LoVo (cell line): ENCODE measurements at places on chromosomes 11 and 22.

GRCh38 chr22:41352058-41352457 is 29.7 kb upstream of the TEF start:
- DNase-seq: peak; percentile 31

- no peak for DNase-seq
These were observed 26.3 kb downstream of the C11orf96 start for GRCh38 chr11:43968719-43969118.

- no peak for DNase-seq
These were observed 43.8 kb downstream of the BMAL1 start for GRCh38 chr11:13321431-13321830.

DNA sequence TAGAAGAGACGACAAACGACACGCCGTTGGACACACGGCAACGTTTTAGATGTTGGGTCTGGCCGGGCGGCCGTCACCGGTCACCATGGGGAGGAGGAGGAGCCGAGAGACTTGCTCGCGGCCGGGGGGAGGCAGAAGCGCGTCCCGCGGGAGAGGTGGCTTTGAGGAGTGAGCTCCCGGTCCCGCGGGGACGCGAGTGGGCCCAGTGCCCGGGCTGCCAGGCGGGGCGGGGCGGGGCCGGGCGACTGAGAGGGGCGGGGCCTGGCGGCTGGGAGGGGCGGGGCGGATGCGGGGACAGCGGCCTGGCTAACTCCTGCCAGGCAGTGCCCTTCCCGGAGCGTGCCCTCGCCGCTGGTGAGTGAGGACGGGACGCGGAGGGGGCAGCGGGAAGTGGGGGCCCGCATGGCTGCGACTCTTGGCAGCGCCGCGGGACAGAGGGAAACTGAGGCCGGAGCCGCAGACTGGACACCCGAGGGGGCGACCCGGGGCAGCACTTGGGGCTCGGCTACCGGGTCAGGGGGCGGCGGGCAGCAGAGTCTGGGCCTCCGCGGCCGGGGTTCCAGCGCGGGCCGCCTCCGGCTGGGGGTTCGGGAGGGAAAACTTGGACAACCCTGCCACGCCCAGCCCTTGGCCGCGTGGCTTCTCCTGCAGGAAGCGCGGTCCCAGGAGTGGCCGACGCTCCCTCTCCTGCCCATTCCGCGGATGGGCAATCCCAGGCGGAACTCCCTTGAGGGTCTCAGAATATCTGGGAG is at the start of gene TSPO:
Gene TSPO (plus strand): TSS at position 309 of the 752 bp plus-strand sequence. CDS start 7,680 bp downstream, outside the sequence.
- DNase-seq: peak; percentile 69

GRCh38 chr11:18253233-18253632 is 4.8 kb upstream of the SAA2 start:
- DNase-seq: no peak

DNA sequence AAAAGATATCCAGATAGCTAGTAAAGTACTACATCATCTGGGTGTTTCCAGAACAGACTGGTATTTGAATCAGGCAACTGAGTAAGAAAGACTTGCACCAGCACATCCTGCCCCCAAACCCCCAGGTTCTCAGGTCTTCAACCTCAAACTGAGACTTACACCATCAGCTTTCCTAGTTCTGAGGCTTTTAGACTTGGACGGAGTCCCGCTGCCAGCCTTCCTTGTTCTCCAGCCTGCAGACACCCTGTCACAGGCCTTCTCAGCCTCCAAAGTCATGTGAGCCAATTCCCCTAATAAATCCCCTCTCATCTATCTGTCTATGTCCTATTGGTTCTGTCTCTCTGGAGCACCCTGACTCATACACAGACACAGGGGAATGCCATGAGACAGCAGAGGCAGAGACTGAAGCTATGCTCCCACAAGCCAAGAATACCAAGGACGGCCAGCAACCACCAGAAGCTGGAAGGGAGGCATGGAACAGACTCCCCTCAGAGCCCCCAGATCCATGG is 10.9 kb downstream of the SMCO4 start:
- DNase-seq: no peak

GRCh38 chr11:34626393-34626792 is 5.5 kb downstream of the EHF start:
- DNase-seq: no peak

DNA sequence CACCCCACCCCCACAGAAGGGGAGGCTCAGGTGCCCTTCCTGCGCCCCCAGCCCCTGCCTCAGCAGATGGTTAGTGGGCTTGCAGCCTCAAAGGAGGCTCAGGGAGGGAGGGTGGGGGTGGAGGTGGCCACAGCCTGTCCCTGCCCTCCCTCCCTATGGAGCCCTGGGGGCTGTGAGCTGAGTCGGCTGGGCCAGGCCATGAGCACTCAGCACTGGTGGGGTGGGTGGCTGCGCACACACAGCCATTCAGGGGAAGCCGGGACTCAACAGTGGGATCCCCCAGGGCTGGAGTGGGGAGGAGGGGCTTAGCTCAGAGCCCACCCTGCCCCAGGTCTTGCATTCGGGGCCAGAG is 50.2 kb downstream of the FLRT1 start:
- no peak for DNase-seq

DNA sequence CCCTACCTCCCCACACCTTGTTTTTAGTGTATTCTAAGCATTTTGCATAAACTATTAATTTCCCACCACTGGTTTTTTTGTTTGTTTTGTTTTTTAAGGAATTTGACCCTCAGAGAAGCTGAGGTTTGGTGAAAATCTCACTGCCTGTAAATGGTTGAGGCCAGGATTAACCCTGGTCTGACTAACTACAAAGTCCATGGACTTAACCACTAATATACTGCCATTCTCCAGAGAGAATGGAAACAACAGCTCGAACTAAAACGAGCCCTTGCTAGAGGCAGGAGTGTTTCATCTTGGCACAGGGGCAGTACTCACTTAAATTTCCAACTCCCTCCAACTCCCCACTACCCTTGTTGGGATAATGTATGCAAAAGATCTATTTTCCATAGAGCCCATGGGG is 3.0 kb downstream of the CTNND1 start:
- DNase-seq: no peak

DNA sequence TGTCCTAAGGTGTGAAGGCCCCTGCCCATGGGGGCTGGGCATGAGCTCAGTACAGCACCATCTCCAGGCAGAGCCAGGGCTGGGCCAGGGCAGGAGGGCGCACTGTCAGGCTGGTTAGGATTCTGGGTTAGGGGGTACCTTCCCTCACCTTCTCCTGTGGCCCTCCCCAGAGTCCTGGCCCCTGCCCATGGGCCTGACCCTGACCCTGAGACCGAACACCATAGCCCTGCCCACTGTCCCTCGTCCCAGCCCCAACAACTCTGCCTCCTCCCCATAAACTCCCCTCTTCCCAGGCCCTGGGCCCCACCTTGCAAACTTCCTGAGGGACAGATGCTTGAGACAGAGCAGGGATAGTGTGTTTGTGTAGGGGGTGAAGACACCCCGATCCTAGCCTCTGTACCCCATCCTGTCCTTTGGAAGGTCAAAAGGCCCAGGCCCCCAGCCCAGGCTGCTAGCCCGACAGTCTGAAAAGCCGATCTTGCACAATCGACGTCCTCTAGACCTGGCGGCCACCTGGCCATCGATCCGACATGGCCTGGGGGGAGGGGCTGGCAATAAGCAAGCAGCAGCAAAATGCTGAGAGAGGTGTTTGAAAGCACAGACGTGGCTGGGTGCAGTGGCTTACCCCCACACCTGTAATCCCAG is 2.7 kb upstream of the TMPRSS6 start:
- DNase-seq: no peak

- DNase-seq: no peak
These were observed 3.2 kb downstream of the TAF1D start for GRCh38 chr11:93737904-93738612.

GRCh38 chr11:35083431-35084238 is 55.3 kb upstream of the CD44 start:
- DNase-seq: peak; percentile 65

DNA sequence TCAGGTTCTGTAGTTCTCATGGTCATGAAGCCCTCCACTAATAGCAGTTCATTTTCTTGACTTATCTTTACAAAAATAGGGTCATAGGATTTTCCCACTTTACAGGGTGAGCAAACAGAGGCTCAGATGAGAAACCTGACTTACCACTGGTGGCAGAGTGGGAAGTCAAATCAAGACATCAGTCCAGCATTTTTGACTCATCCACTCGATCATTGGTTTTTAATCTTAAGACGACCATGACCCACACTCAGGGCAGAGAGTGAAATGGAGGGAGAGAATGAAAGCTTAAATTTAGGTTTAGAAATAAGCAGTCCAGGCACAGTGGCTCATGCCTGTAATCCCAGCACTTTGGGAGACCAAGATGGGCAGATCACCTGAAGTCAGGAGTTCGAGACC is 42.1 kb downstream of the RTL6 start:
- DNase-seq: no peak

DNA sequence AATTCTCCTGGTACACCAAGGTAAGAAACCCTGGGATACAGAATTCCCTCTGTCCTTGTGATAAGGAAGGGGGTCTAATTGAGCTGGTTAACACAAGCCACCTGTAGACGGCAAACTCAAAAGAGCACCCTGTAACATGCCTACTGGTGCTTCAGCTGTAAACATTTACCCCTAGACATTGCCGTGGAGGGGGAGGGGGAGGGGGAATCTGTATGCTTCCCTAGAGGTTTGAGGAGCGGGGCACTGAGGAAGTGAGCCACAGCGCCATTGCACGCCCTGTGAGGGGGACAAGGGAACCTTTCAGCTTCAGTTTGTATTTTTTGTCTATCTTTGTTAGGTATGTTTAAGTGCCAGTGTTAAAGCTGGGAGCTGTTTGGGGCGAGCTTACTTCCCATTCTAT is 99.8 kb downstream of the AASDHPPT start:
- no peak for DNase-seq

DNA sequence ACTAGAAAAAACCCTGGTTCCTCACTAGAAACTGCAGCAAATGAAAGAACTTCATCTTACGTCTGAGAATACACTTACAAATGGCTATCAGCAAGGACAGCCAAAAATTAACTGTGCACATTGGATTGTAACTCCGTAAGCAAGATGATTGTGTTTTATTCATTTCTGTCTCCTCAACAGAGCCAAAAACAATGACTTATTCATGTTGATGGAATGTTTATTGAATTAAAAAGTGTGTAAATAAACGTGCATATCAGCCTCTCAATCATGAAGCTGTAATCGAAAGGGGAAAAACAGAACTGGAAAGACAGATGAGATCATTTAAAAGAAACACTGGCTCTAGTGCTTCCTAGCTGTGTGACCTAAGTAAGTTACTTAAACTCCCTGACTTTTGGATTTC is 307.5 kb upstream of the ZC3H12C start:
- DNase-seq: no peak

- no peak for DNase-seq
These were observed 390.7 kb downstream of the LARGE1 start for GRCh38 chr22:33529424-33530113.

GRCh38 chr11:126118806-126119205 is 56.1 kb upstream of the CDON start:
- DNase-seq: no peak

- no peak for DNase-seq
These were observed 10.7 kb downstream of the RHOG start for GRCh38 chr11:3830088-3830487.

DNA sequence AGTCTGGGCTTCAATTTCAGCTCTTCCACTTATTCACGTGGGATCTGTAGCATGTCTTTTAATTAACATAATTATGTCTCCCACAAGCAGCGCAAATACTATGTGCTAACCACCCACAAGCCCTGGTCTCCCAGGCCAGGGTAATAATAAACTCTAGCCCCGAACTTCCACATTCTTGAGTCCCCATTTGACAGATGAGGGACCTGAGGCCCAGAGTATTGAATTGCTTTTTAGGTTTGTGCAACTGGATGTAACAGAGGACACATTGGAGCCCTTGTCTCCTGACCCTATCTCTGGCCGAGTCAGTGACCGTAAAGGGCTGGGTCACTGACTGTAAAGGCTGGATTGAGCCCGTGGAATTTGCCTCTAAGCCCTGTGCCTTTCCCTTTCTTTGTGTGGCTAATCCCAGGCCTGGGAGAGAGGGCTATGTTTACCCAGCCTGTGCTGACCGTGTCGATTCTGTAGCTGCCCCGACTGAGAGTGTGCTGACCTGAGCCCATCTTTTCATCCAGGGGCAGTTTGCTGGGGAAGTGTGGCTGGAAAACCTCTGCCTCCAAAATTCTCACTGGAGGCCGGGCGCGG is 3.9 kb downstream of the CRYBB2 start:
- no peak for DNase-seq

DNA sequence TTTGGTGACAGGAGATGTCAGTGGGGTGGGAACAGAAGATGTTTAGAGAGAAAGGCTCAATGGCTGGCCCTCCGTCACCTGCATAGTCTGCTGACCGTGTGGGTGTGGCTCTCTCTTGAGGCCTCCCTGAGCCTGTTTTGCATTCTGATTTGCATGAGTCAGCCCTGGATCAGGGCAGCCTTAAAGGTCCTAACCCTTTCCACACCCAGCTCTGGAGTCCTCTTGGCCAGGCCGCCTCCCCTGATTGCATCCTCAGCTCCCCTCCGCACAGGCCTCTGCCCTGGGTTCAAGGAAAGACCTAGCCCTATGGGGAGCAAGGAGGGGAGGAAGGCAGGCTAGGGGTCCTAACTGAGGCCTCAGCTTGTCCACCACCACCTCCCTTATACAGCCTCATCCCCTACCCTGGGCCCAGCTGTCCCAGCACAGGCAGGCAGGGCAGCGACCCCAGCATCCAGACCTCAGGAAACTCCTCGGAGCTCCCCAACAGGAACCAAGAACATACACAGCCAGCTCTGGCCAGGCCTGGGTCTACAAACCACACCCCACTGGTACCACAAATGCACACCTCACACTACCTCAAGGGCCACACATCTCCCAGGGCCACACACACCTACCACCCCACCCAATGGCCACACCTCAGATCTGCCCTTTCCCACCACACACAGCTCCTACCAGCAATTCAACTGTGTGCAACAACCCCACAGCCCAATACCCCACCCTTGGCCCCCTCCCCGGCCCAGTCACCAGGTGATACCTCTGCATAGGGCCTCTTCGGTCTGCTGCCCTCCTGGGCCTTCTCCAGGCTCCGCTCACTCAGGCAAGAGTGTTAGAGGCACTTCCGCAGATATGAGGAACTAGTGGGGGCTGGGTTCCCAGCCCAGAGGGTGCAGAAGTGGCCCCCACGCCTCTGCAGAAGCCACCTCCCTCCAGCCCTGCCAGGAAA is 13.7 kb downstream of the ARAP1 start:
- no peak for DNase-seq

GRCh38 chr22:44207981-44208317 is 27.2 kb downstream of the PARVG start:
- DNase-seq: no peak

GRCh38 chr11:65454311-65454695 is 31.7 kb downstream of the NEAT1 start:
- no peak for DNase-seq

GRCh38 chr11:1177020-1177770 is 19.4 kb downstream of the MUC5AC start:
- no peak for DNase-seq

DNA sequence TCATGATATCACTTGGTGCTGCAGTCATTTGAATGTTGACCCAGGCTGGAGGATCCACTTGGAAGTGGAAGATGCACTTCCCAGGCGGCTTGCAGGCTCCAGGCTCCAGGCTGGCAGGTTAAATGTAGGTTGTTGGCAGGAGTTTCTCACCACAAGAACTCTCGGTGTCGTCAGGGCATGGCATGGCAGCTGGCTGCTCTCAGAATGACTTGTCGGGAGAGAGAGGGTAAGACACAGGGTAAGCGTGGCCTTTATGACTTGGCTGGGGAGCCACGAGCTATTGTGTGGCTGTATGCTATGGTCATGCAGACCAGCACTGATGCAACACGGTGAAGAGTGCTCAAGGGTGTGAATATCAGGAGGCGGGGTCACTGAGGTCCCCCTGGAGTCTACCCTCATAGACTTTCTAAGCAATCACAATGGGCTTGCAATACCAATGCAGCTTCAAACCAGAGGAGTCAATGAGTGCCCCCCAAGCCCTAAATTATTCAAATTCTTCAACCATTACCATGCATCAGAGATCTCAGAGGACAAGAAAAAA is 1027.7 kb downstream of the OPCML start:
- DNase-seq: no peak

GRCh38 chr11:783581-784015 is 6.3 kb downstream of the CEND1 start:
- DNase-seq: no peak
